NCI-H2081 (cell line): ENCODE measurements at places on chromosomes 6 and 20.

DNA sequence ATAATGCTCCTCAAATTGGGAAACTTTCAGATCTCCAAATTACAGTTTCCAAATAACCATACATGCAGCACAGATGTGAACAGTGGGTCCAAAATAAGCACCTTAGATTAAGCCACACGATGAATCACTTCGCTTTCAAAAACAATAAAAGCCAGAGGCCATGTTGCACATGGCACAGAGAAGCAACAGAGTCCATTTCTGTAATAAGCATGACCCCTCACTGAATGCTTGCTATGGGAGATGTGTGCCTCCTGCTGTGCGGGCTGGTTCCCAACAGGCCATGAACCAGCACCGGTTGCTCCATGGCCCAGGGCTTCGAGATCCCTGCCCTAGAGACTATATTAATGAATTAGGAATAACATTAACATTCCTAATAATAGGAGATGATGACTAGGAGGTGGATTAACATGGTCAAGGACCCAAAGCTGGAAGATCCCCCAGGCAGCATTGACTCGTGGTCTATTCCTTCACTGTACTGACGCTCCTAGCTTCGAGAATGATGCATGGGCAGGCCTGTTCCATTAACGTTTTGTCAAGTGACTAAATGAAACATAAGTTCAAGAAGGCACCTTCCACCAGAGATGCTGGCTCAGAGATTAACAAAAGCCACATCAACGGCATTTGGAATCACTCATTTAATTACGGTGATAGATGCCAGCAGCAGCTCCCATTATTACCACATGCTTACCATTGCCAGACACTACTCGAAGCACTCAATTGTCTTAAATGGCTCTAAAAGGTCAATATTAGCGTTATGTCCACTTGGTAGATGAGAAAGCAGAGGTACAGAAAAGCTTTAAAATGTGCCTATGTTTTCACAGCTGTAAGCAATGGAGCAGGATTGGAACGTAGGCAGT lies 470.6 kb upstream of the AGPAT4 start:
- peak; percentile 3 for DNase-seq

DNA sequence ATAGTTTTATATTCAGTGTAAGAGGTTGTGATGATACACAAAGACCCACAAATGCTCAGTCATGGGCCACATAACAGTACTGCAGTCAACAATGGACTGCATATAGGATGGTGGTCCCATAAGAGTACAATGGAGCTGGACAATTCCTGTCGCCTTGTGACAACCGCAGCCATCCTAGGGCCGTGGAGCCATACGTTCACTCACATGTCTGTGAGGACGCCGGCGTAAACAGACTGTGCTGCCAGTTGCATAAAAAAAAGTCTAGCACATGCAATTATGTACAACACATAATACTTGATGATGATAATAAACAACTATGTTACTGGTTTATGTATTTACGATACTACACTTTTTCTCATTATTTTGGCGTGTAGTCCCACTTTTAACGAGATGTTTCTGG lies 30.9 kb downstream of the BFSP1 start:
- no peak for DNase-seq

DNA sequence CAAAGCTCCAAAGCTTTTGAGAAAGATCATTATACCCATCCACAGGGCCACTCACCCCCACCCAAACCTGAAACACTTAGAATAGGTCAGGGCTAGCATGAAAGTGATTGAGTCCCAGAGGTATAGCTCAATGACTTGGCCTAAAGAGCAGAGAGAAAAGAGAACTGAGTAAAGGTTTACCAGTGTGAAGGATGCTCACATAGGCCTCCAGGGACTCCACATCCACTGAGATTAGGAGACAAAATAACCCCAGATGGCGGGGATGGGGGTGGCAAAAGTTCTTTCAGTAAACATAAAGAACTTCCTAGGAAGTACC lies 12.2 kb downstream of the SAYSD1 start:
- DNase-seq = no peak

GRCh38 chr6:17032988-17033634 lies 68.7 kb upstream of the STMND1 start:
- DNase-seq = no peak

- DNase-seq = no peak
These were observed 29.4 kb upstream of the ZNF831 start for GRCh38 chr20:59134182-59134581.

DNA sequence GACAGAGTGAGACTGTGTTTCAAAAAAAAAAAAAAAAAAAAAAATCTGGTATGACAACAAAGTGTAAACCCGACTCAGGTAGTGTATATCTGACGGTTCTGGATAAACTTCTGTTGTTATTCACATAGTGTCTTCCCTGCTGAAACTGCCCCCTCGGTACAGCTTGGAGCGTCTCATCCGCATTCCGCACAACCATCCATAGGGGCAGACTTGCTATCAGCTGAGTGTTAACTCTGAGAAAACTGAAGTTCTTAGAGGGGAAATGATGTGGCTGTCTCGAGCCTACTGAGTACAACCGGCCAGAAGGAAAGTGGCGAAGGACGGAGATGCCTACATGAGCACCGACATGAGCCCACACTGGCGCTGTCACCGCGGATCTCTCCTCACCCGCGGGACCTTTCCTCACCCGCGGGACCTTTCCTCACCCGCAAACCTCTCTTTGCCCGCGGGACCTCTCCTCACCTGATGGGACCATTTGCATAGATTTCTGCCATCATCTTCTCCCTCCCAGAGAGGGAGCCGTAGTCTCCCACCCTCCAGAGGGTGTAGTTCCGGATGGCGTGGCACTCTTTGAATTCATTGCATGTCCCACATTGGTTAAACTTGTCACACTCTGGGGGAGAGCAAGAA lies 9.8 kb downstream of the CTSZ start:
- no peak for DNase-seq

DNA sequence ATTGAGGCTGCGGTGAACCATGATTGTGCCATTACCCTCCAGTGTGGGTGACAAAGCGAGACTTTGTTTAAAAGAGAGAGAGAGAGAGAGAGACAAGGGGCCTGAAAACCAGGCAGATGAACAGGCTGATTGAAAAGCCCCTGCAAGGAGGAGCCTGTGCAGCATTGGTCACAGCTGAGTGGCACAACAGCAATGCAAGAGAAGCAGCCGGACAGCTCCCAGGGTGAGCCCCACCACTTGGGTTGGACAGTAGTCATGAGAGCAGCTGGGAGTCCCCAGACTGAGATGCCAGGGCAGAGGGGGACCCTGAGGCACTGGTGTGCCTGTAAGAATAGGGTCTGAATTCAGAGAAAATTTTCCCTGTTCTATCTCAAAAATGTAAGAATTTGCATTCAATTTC lies 10.2 kb downstream of the DNPH1 start:
- DNase-seq = no peak

DNA sequence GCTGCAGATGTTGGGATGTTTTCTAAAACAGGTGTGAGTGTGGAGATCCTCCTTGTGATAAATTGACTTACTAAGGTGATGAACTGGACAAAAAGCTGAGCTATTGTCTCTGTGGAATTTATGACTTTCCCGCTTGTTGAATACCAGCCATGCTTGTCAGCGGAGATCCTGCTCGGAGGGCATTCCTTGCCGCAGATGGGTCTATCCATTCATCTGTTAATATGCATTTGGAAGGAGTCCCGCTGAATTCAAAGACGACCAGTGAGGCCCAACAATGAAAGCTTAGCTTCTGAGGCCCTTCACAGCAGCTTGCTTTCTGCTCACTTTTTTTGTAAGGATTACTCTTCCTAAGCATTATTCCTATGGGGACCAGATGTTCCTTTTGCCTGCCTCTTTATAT lies 124.9 kb downstream of the TIAM2 start:
- DNase-seq = no peak

DNA sequence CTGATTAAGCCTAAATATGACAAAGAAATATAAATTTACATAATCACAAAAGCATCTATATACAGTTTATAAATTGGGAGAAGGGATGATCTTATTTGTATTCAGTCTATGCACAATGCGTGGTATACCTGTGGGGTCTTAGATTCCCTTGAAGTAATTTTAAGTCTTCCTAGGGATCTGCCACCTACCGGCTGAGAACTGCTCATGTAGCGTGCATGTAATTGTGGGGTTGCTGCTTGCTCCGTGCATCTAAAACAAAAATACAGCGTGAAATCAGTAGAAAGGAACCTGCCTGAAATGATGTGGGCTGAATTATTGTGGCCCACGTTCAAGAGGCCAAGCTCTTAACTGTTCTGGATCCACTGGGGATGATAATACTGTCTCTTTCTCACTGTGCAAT lies 187.3 kb downstream of the MBOAT1 start:
- DNase-seq = no peak

- no peak for DNase-seq
These were observed 1.5 kb downstream of the ARID1B start for GRCh38 chr6:156778454-156779205.

- DNase-seq = no peak
These were observed 85.3 kb downstream of the SIM1 start for GRCh38 chr6:100379386-100379785.

DNA sequence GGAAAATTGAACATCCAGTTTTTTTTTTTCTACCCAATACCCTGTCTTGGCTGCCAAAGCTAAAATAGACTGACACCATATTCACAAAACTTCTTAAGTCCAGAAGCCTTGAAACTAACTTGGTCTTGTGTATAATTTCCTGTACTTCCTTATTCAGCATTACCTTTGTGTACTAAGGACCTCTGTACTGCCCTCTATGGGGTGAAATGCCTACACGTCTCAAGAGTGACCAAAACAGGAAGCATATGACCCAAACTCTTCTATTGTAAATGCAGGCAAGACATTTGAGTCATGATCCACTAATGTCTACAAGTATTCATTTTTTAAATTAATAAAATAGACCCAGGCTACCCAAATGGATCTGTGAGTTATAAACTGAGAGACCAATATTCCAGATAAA lies 50.4 kb downstream of the HMGCLL1 start:
- peak; percentile 1 for DNase-seq

DNA sequence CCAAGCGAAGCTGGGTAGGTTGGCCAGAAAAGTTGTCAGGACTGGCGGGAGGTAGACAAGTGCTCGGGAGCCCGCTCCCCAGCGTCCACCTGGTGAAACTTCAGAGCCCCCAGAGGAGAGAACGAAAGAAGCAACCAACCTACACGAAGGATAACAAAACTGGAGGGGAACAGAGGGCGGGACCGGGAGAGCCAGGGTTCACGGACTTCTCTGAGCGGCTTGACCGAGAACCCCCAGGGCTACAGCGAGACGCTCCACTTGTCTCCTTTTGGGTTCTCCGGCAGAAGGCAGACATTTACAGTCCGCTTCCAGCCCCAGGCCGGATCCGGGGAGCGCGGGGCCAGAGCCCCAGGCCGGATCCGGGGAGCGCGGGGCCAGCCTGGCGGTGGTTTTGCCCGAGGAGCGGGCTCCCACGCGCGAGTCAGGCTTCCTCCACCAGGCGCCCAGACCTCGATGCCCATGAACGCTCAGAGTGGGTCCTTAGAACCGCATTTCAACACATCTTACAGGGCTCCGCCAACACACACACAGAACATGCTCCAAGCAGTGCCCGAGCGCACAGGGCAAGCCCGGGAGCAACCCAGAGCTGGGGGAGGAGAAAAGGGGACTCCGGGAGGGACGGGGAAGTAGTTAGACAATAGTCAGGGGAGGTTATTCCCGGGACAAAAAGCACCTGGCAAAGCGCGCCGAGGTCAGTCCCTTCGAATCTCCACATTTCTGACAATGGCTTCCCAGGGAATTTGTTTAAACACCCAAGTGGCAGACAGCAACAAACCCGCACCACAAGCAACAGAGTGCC lies 1.1 kb downstream of the PTPRK start:
- DNase-seq = peak; percentile 40

DNA sequence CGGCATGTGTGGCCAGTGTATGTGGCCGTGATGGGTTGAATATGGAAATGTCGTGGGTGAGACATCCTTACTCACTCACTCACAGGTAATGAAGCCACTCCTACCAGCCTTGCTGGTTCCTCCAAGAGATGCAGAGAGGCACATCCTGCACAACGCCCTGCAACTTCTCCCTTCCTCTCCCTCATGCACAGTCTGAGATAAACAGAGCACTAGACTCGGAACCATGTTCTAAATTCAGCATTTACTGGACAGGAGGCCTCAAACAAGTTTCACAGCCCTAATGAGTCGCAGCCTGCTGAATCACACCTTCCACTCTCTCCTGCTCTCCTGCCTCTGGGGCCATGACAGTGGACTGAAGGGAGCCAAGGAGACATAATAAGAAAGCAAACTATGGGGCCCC lies 91.2 kb downstream of the ISM1 start:
- no peak for DNase-seq

GRCh38 chr6:56005426-56005825 lies 130.0 kb upstream of the BMP5 start:
- no peak for DNase-seq
